ENCODE measurements at places on chromosomes 2 and 18. TPM values are rescaled to one million over a fixed set of nuclear protein-coding genes. Genes with fewer than 3 reads are reported as not detected.

DNA sequence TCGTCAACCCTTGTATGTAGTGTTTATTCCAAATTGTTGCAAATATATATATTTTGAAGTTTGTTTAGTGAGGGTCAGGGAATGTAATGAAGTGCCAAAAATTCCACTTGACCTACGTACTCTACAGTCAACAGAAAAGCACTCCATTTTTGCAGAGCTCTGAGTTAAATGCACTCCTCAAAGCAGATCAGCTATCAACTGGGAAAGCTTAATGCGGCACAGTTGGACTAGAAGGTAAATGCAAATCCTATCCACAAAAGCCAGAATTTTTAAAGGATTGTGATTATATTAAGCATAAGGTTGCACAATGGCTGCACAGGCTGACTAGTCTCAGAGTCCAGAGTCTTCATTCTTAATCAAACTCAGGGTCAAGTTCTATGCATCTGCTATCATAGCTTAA is 577.1 kb downstream of the ARHGAP15 start:
- no peak for DNase-seq

GRCh38 chr18:24840051-24840450 is 379.6 kb downstream of the HRH4 start:
- DNase-seq: no peak

DNA sequence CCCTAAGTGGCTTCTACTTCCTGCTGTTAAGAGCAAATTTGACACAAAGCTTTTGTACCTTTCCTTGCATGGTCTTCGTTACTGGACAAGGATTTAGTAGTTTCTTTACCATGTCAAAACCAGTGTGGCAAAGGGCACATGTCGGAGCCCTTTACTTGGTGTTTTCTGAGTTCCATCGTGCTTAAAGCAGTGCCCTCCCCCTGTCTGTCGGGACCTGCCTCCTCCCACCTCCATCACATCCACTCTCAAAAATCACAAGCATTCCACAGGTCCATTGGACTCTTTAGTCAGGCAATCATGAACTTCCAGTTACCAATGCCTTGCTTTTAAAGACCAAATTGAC is 763 bp downstream of the CCDC141 start:
- no peak for DNase-seq

GRCh38 chr2:54642677-54643430 is 80.6 kb upstream of the EML6 start:
- no peak for DNase-seq

GRCh38 chr2:154814856-154815255 is 116.4 kb downstream of the KCNJ3 start:
- no peak for DNase-seq

DNA sequence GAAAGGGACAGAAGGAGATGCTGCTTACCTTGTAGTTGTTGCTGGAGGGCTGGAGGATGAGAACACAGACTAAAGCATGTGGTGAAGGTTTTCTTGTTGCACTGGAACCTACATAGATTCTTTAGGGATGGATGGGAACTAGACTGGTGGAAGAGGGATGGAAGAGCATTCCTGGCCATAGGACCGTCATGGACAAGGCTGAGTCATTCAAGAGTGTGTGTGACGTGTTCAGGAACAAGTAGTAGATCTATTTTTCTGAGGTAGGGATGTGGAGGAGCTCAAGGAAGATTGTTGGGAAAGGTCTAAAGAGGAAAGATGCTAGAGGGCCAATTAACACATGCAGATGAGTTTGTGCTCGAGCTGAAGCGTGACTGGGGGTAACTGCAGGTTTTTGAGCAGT is 6.6 kb downstream of the STAT4 start:
- no peak for DNase-seq

DNA sequence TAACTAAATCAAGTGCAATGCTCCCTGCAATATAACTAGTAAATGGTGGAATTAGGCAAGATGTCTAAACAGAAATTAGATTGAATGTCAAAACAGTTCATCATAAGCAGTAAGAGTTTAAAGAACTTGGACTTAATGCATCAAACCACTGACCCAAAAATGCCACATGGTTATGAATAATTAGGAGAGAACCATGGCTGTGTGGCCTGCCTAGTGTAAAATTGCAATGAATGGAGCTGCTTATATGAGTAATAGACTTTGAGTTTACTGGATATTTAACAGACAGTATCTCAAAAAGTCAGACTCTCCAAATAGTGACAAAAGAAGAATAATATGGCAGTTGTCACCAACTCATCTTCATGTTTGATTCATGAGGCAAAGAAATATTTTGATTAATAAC is 101.6 kb upstream of the COL5A2 start:
- DNase-seq: no peak

DNA sequence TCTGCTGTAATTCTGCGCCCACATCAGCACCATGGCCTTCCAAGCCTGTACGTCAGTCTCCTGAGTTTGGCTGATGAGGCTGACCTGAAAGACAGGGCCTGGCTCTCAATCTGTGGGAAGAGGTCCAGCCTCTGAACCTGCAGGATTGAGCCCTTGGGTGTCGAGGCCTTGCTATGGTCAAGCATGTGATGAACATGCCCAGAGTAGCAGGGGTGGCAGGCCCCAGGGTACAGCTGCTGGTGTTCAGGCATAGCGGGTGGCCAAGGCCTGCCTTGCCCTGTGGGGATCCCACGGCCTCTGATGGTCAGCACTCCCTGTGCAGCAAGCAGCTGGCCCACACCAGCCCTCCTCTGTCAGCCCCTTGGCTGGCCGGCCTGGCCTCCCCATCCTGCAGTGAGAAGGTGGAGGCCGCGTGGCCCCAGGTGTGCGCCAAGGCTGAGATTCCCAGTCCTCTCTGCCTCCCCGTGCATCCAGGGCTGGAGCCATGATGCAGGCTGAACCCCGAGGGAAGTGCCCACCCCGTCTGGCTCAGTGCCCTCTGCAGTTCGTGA is 298.4 kb downstream of the NDUFA10 start:
- no peak for DNase-seq

DNA sequence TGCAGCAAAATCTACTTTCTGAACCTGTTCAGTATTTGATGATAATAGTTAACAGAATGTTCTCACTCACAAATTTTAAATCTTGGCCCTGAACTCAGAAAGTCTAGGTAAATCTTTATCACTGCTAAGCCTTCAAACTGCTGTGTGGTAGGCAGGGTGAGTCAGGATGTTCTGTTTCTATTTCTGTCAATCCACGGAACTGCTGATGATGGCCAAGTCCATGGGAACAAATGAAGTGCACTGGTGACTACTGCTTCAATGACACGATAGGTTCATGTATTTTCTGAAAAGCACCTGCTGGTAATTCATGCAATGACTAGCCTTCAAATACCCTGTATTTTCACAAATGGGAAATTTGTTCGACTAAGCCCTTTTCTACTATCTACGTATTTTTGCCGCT is 14.2 kb downstream of the NIFK start:
- DNase-seq: no peak

DNA sequence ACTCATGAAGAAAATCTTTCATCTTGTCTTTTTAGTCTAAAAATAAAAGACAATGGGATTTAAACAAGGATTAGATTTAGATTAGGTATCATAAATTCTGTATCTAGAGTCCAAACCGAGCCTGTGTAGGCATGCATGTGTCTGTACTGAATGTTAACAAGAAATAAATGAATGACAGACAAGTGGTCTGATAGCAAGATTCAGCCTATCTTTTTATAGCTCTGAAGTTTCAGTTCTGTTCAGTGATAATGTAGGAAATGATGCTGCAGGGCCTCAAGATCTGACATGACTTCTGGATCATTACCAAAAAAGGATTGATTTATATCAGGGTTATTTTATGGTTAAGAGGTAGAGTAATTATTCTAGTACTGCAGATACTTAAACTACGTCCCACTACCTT is 137.0 kb upstream of the ATP5MC3 start:
- no peak for DNase-seq

DNA sequence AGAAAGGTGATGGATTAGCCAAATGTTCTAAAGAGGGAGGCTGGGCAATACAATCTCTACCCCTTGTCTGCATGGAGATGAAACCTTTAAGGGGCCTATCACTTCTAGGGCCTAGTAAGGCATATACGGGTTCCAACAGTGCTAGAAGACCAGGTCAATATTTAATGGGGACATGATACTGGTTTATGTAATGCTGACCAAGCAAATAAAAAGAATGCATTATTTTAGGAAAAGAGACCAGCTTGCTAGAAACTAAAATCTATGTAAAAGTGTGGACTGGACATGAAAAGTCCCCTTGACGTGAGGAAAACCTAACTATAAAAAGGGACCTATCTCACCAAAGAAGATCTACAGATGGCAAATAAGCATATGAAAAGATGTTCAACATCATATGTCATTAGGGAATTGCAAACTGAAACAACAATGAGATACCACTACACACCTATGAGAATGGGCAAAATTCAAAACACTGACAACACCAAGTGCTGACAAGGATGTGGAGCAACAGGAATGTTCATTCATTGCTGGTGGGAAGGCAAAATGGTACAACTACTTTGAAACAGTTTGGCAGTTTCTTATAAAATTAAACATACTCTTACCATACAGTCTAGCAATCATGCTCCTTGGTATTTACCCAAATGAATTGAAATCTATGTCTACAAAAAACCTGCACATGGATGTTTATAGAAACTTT is 45.9 kb upstream of the TLK1 start:
- DNase-seq: no peak

DNA sequence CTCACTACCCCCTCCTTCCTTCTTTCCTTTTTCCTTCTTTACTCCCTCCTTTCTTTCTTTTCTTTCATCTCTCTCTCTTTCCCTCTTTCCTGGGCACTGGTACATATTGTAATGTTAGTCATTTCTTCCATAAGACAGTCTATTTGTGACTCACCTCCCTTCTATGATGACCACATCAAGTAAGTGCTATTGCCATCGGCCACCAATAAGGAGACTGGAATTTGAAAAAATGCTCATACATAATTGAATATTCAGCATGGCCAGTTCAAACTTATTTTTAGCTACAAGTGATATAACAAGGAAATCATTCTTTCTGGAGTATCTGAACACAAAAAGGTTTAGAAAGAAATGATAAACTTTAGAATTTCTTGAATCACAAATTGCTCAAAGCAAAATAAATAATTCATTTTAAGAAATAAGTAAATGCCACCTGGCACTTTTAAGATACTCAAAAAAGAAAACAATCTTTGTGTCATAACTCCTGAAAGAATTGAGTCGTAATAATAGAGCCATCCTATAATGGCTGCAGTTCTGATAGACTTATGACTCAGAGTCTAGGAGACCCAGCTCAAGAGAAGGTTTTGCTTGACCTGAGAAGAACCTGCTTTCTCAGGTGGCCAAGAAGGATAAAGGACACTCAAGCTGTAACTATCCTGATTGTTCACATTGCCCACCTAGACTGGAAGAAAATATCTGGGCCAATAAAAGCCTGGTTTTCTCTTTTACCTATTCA is 51.6 kb upstream of the CCBE1 start:
- no peak for DNase-seq

- DNase-seq: no peak
Measured at GRCh38 chr2:27802547-27802946, 31.0 kb downstream of the MRPL33 start.

DNA sequence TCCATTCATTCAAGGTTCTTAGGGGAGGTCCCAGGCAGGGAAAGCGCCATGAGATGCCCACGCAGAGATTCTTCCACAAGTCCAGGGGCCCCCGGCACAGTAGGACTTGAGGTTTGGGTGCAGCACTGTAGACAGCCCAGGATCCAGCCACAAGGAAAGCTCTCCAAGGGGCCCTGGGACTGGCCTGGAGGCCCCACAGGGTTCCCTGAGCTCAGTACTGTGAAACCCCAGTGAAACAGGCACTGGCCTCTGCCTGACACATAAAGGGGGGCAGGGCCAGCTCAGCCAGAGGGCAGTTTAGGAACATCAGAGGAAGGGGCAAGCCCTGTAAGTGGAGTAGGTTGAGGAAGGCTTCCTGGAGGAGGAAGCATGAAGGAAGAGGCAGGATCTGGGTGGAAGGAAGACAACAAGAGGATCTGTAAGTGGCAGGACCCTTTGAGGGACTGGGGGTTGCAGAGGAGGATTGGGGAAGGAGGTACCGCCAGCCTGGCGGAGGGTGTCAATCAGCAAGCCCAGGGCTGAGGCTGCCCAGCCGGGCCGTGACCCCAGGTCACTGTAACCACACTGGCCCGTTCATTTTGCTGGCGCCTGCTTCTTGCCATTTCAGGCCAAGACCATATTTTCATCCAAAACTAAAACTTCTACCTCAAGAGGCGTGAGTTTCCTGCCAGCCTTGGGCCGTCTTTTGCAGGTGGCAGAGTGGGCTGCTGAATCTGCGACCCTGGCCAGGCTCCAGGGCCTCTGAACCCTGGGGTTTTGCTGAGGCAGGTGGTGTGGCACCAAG is 175.2 kb downstream of the SMAD7 start:
- no peak for DNase-seq

- DNase-seq: no peak
Measured at GRCh38 chr2:226267516-226268289, 531.9 kb downstream of the IRS1 start.

GRCh38 chr2:46177461-46178089 is 119.6 kb upstream of the EPAS1 start:
- no peak for DNase-seq

DNA sequence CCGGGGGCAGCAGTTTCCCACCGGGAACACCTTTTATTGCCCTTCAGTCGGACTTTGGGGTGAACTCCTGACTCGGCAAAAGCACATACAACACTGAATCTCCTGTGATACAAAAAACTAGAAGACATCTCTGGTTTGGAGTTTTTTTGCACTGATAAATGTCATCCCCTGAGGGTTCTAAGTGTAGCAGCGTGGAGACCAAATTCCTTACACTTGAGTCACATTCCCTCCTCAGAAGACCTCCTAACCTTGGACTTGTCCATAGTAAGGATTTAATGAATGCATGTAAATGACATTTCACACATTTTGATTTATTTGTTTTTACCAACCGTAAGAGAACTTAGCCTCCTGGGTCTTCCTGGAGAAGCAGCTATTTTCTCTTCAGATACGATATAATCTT is 54.0 kb upstream of the GPR45 start:
- DNase-seq: no peak

- DNase-seq: peak; percentile 21
Measured at GRCh38 chr18:63365876-63366212, 1.2 kb downstream of the KDSR start.

- DNase-seq: peak; percentile 76
Measured at GRCh38 chr2:239223310-239224198, 177.3 kb downstream of the HDAC4 start.

Gene PLEKHA3
- 31.9 TPM for total RNA-seq

Gene MC2R
- total RNA-seq: not detected

Gene IGFBP2
- 143 TPM for total RNA-seq

Gene ALPI
- total RNA-seq: 21.1 TPM

Gene CYP27C1
- total RNA-seq: 0.12 TPM

Gene IL1B
- 7.3 TPM for total RNA-seq

Gene CCL20
- total RNA-seq: 29.9 TPM

Gene VWA3B
- 2.9 TPM for total RNA-seq

Gene PRKAG3
- total RNA-seq: not detected

All from left colon (tissue), 2 donors.